ENCODE measurements at places on chromosomes 3 and 15. TPM values are rescaled to one million over a fixed set of nuclear protein-coding genes. Genes with fewer than 3 reads are reported as not detected.

DNA sequence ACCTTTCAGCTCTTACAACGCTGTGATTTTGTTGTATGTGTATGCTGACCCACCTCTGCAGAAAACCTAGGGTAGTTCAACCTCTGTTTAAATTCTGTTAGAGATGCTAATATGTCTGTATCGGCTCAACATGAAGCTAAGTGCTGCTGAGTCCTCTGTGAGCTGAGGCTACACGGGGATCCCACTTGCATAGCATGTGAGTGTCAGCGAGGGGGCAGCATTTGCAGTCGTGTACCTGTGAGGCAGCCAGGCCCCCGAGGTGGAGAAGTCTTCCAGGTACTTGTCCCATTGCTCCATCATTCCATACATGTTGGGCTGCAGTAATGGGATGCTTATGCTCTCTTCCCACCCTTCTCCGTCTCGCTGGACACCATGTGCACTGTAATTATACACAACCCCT is 3.7 kb downstream of the MKRN2OS start:
- H3K4me3 ChIP-seq: no peak overlapping the region
- no peaks in the 10 kb centered on the region for H3K27me3 ChIP-seq
- H3K27ac ChIP-seq: no peak overlapping the region
- H3K36me3 ChIP-seq: no peaks in the 10 kb centered on the region
- no peak for DNase-seq
- no peaks in the 10 kb centered on the region for H3K4me1 ChIP-seq

DNA sequence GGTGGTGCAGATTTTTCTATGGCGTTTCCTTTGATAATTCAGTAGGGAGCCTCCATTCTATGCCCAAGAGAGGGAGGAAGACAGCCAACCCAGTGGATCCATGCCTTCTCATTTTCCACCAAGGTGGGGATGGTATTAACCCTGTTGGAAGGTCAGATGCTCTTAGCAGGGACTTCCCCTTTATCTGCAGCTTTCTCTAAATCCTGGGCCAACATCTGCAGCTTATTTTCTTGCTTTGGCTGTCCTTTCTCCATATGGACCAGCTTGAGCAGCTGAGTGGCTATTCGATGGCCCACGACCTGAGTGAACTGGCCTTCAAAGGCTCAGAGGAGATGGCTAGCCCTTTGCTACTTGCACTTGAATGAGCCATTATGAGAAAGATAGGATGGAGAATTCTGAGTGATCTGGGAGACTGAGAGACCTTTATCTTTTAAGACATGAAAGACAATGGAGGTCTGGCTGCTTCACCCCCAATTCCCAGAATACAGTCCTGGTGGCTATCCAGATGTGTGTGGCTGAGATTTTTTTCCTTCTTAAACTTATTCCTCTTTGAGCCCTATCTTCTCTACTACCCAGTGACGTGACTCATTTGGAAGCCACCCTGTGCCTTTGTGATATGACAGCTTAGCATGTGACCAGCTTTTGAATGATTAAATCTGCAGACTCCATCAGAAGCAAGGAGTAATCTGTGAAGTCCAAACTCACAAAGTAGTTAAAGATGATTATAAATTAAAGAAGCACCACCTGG is 39.6 kb upstream of the TRAK1 start:
- H3K4me3 ChIP-seq: no peak overlapping the region
- H3K27ac ChIP-seq: no peak overlapping the region
- H3K27me3 ChIP-seq: no peaks in the 10 kb centered on the region
- no peaks in the 10 kb centered on the region for H3K36me3 ChIP-seq

- no peak overlapping the region for H3K4me3 ChIP-seq
- H3K4me1 ChIP-seq: no peaks in the 10 kb centered on the region
- no peak for DNase-seq
- H3K36me3 ChIP-seq: no peaks in the 10 kb centered on the region
Observed at GRCh38 chr3:193730511-193730910, 137.5 kb downstream of the OPA1 start.

The HIGD2B gene
- total RNA-seq: not detected

DNA sequence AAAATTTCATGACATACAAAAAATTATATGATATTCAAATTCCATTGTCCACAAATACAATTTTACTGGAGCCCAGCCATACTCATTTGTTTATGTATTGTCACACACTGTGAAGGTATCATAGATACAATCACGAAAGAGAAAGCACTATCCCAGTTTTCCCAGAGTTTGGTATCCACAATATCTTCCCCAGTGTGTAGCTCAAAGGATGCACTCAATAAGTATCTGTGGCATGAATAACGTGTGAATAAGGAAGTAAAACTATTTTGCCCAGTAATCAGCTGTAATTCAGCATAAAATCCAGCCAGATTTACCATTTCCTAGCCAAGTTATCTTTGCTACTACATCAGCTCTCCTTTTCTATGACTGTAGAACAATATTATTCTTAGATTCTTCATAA is 131.3 kb upstream of the KCNMB2 start:
- no peaks in the 10 kb centered on the region for H3K27me3 ChIP-seq
- no peak for DNase-seq
- H3K4me3 ChIP-seq: no peak overlapping the region
- no peaks in the 10 kb centered on the region for H3K36me3 ChIP-seq
- H3K27ac ChIP-seq: no peak overlapping the region
- no peaks in the 10 kb centered on the region for H3K4me1 ChIP-seq

DNA sequence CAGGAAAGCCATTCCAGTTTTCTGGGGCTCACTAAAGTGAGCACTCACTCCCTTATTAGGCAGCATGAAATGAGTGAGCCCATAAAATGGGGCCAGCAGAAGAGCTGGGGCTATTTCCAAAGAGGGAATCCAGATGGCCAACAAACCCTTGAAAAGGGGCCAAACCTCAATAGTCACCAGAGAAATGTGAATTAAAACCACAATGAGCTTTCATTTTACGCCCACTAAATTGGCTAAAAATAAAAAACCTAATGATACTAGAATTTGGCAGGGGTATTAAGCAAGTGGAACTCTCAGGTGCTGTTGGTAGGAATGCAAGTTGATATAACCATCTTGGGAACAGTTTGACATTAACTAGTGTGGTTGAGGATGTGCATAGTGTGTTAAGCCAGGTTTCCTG is 42.1 kb upstream of the RAF1 start:
- H3K4me3 ChIP-seq: no peak overlapping the region
- no peaks in the 10 kb centered on the region for H3K36me3 ChIP-seq
- DNase-seq: no peak
- H3K4me1 ChIP-seq: no peaks in the 10 kb centered on the region
- no peak overlapping the region for H3K27ac ChIP-seq
- H3K27me3 ChIP-seq: no peaks in the 10 kb centered on the region

The FETUB gene
- total RNA-seq: not detected

- no peak for DNase-seq
- no peaks in the 10 kb centered on the region for H3K27me3 ChIP-seq
- no peak overlapping the region for H3K4me3 ChIP-seq
- H3K4me1 ChIP-seq: no peaks in the 10 kb centered on the region
- H3K27ac ChIP-seq: no peak overlapping the region
Observed at GRCh38 chr3:118900737-118901525, 133.7 kb downstream of the IGSF11 start.

The LZTFL1 gene
- total RNA-seq: 9.8 TPM

- no peak overlapping the region for H3K27ac ChIP-seq
- peaks cover 4% of the 10 kb centered on the region for H3K4me1 ChIP-seq
- H3K36me3 ChIP-seq: no peaks in the 10 kb centered on the region
- no peak overlapping the region for H3K4me3 ChIP-seq
- no peaks in the 10 kb centered on the region for H3K27me3 ChIP-seq
- DNase-seq: no peak
Observed at GRCh38 chr3:110015231-110015963, 678.1 kb upstream of the DPPA4 start.

GRCh38 chr3:100650651-100651619 is 41.5 kb downstream of the ADGRG7 start:
- no peaks in the 10 kb centered on the region for H3K27me3 ChIP-seq
- no peak overlapping the region for H3K4me3 ChIP-seq
- no peaks in the 10 kb centered on the region for H3K4me1 ChIP-seq

DNA sequence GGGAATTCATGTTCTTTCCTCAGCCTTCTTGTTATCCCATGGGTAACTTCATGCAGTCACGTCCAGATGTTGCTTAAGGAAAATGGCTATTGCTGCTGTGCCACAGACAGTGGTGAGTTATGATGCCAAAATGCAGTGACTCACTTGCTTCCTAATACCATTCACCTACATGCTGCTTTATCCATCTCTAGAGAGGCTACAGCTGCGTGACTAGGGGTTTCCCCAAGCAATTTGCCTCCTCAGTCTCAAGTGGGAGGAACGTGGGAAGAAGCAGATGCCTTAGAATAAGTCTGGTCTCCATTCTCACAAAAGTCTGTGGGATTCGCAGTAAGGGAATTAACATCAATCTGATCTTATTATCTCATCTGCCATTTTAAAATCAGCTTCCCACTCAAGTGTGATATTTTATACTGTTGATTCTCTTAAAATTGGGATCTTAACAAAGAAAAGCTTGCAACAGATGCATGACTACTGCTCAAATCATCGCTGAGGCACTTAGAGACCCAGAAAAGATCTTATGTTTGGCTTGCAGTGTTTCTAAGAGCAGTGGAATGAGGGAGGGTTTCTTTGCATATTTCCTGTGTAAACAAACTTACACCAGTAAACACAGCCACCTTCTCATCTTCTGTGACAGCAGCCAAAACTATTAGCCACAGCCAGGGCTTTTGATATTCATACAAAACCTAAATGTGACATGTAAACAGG is 62.0 kb upstream of the ACP3 start:
- H3K4me3 ChIP-seq: no peak overlapping the region
- no peak overlapping the region for H3K27ac ChIP-seq
- no peaks in the 10 kb centered on the region for H3K36me3 ChIP-seq
- H3K27me3 ChIP-seq: no peaks in the 10 kb centered on the region
- DNase-seq: no peak
